ENCODE measurements at places on chromosomes 13 and 19.
A peak's percentile ranks its signal among the peaks of the same experiment; 100 is the strongest.

- no peak for DNase-seq
Measured at GRCh38 chr13:49629196-49629938, 1.1 kb downstream of the ARL11 start.

GRCh38 chr13:70604448-70604847 is 496.2 kb upstream of the KLHL1 start:
- DNase-seq, result peak; percentile 55

GRCh38 chr19:43420954-43421353 is 6.3 kb downstream of the TEX101 start:
- no peak for DNase-seq

DNA sequence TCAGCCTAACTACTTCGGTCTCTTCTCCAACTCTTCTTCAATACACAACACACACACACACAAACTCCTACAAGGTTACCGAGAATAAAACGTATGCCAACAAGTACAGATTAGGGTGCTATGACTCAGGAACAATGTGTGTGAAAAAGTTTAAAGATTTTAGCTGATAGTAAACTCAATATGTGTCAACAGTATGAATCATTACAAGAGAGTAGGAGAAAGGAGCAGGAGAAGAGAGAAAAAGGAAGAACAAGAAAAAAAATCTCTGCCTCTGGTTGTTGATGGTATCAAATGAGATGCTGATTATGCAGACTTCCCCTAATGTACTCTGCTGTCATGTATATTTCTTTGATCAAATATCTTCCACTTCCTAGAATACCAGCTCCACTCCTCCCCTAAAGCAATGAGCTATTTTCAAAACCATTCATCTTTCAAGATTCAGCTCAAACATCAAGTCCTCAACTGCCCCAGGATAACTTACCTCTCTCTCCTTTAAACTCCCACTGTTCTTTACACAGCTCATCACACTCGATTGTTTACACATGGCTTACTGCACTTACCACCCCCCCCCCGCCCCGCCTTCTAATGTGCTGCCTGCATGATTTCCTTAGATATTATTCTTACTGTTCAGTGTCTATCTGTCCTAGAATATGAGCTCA is 95.6 kb downstream of the FAM216B start:
- peak; percentile 26 for DNase-seq

DNA sequence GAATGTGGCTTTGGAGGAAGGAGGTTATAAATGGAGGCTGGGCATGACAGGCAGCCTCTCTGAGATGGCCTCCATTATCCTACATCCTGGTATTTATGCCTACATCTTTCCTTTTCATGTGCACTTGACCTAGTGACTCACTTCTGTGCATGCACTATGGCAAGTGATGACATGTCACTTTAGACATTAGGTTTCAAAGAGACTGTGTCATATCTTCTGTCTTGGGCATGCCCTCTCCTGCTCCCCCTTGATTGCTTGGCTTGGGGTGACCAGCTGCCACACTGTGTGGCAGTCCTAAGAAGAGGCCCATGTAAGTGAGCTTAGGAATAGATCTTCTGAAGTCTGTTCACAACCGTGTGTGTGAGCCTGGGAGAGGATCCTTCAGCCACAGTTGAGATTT is 472.8 kb downstream of the FGF9 start:
- DNase-seq, result no peak

DNA sequence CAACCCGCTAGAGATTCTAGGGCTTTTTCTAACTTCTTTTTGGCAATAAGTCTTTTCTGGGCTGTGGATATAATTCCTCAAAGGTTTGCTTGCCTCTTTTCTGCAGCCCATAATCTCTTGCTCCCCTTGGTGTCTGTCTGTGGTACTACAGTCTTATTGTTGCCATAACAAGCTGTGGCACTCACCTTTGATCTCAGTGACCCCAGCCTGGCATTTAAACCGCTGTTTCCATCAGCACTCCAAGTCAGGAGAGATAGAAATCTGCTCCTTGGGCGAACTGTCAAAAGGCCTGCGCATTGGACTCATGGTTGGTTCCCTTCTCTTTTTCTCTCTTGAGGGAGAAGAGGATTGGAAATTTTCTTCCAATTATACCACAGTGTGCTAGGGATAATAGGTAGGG is 14.5 kb upstream of the MPHOSPH8 start:
- DNase-seq, result no peak

DNA sequence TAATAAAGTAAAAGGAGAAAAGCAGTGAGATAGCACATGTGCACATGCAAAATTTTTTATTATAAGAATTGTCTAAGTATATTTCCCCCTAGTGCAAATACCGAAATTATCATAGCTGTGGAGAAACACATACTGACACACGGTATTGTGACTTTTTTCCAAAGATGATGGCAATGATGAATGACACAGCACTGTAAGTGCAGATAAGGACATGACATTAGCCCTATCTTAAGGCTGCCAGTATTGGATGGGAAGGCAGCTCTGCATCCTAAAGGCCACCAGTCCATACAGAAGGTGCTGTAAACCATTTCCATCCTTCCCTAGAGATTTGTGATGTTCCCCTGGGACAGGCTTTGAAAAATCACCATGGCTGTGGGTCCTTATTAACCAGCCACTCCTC is 11.5 kb upstream of the MICU2 start:
- no peak for DNase-seq

- peak; percentile 94 for DNase-seq
Measured at GRCh38 chr19:55473225-55474012, 3.0 kb upstream of the ZNF628 start.

GRCh38 chr13:73521290-73521624 is 462.5 kb downstream of the KLF5 start:
- no peak for DNase-seq

DNA sequence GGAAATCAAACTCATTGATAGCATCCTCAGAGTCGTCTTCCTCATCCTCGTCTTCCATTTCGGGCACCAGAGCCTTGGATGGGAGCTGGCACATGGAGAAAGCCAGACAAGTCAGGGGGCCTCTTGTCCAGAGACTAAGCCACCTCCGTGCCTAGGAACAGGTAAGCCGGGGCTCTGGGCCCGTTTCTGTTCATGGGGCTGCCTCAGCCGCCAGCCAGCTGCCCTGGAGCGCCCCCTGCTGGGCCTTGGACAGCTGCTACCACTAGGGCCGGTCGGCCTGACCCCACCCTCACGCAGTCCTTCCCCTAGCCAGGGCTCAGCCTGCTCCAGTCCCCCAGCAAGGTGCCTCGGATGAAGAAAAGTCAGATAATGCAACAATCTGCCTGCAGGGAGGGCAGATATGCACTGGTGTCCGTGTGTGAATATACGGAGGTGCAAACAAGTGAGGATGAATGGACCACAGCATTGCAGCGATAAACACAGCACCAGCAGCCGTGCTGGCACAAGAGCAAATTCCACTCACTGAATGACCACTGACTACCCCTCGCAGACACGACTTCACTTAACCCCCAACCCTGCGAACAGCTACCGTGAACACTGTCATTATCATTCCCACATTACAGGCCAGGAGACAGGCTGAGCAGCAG is 11.9 kb upstream of the PRKD2 start:
- DNase-seq, result peak; percentile 53

- DNase-seq, result peak; percentile 71
Measured at GRCh38 chr19:18291590-18292461, 10.4 kb upstream of the JUND start.

GRCh38 chr19:34236035-34236987 is 18.0 kb upstream of the GARRE1 start:
- no peak for DNase-seq

DNA sequence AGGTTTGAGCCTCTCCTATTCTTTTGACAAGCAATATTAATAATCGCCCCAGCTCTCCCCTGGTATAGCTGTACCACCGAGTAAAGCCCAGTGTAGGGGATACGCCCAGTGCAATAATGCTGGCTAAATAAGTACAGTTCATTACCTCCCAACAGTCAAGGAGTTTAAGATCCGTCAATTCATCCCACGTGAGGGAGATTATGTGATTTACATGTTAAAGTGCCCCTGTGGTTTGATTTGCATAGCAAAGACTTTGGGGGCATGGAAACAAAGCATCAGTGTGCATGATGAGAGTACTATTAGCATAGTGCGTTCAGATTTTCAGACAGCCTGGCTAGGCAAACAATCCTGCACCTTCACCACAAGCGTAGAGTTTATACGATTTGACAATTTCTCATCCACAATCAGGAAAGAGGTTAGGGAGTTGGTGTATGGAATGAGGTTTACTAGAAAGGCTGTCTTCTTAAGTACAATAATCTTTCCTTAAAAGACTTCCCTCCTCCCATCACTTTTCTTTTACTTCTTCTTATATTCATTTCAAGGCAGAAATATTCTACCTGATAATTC is 754.0 kb downstream of the DIAPH3 start:
- no peak for DNase-seq

- peak; percentile 91 for DNase-seq
Measured at GRCh38 chr13:52617070-52618060, 24.9 kb upstream of the HNRNPA1L2 start.

GRCh38 chr13:34857558-34858325 is 84.3 kb upstream of the NBEA start:
- DNase-seq, result peak; percentile 21

- DNase-seq, result no peak
Measured at GRCh38 chr13:107753291-107753690, 462.0 kb downstream of the LIG4 start.

- no peak for DNase-seq
Measured at GRCh38 chr13:28047757-28048388, 52.5 kb downstream of the FLT3 start.

DNA sequence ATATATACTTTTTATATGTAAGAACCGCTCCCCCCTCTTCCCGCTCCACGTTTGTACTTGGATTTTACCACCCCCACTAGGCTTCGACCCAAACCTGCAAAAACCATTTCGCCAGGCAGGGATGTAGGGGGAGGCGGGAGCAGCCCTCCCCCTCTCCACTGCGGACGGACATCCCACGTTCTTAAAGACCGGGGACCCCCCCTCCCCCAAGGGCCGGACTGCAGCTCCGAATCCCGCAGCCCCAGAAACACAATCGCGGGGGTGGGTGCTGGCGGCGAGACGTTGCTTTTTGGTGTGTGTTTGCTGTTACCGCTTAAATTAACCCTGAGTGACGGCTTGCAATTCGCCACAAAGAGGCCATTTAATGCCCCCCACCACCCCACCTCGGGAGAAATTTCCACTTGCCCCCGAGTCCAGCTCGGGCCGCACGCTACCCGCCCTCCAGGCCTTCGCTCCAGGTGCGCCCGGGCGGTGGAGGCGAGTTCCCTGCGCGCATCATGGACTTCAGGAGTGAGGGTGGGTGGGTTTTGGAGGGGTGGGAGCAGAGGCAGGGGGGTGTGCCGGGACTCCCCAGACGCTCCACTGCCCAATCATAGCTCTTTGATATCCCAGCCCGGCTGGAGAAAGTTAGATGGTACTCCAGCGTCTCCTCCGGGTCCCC is 15.8 kb downstream of the NFIX start:
- DNase-seq, result no peak
